ENCODE measurements at places on chromosomes 7 and 10. TPM values are rescaled to one million over a fixed set of nuclear protein-coding genes. Genes with fewer than 3 reads are reported as not detected.

DNA sequence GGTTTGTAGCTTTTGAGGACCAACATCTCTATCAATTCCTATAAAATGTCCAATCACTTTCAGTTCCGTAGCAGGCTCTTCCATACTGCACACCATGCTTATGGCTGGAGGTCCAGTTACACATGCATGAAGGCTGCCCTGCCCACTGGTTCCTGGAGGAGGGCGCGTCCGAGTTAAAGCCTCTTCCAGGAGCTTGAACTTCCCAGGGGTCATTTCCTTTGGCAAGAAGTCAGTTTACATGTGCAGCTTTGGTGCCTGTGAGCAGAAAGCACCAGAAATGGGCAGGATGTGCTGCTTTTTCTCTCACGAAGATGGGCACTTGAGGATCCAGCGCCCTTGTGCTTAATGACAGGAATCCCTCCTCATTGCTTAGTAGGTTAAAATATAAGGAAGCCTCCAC lies 17.6 kb upstream of the PHYH start:
- H3K27ac ChIP-seq, result peak overlapping the region; percentile 8
- no peaks in the 10 kb centered on the region for H3K4me1 ChIP-seq
- H3K36me3 ChIP-seq, result peaks cover 27% of the 10 kb centered on the region
- DNase-seq, result no peak

Gene TMEM140
- 0.14 TPM for total RNA-seq

Gene KCNMA1
- 44.0 TPM for total RNA-seq

- peaks cover 20% of the 10 kb centered on the region for H3K27me3 ChIP-seq
- no peak for DNase-seq
- H3K4me1 ChIP-seq, result no peaks in the 10 kb centered on the region
- H3K4me3 ChIP-seq, result no peak overlapping the region
- H3K36me3 ChIP-seq, result peaks cover 6% of the 10 kb centered on the region
- H3K27ac ChIP-seq, result no peak overlapping the region
Measured at GRCh38 chr10:76172020-76172419, 740.6 kb downstream of the LRMDA start.

Gene PRR15
- total RNA-seq, result 6.6 TPM

GRCh38 chr10:48636901-48637300 lies 32.0 kb upstream of the ARHGAP22 start:
- peaks cover 20% of the 10 kb centered on the region for H3K27me3 ChIP-seq
- H3K27ac ChIP-seq, result no peak overlapping the region
- H3K36me3 ChIP-seq, result no peaks in the 10 kb centered on the region
- H3K4me3 ChIP-seq, result no peak overlapping the region

DNA sequence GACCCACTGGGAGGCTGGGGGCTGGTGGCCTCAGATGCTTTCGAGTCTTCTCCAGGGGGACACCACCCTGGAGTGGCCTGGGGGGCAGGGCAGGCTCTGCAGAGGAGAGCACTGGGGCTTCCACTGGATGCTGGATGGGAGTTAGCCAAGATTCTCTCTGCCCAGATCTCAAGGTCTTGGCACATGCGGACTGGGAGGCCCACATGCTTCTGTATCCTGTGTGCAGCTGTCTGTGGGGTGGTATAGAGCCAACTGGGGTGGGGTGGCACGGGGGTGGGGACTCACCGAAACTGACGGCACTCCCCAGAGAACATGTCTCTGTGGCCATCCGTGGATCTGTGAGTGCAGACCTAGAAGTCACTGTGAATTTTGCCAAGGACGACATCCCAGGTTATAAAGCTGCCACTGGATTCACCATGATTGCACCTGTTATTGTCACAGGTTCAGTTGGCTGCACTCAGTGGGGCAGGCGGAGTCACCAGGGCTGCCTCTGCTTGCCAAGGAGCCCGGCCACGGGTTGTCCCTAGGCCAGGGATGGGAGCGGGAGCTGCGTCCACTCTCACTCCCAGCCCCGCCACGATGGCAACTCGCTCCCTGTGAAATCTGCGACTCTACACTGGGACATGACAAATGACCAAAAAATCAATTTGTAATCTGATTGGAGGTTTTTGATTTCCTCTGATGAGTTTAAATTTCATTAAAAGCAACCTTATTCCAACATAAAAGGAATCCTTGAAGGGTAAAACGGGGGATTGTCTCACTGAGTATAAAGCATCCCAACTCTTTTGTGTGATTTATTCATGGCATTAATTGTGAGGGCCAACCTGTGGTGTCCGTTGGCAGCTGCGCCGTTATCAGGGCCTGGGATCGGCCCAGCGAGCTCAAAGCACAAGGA lies 131.3 kb downstream of the EBF3 start:
- DNase-seq, result no peak
- H3K27me3 ChIP-seq, result no peaks in the 10 kb centered on the region
- no peak overlapping the region for H3K4me3 ChIP-seq
- H3K36me3 ChIP-seq, result peaks cover 4% of the 10 kb centered on the region
- peaks cover 2% of the 10 kb centered on the region for H3K4me1 ChIP-seq
- no peak overlapping the region for H3K27ac ChIP-seq

- no peak overlapping the region for H3K4me3 ChIP-seq
- no peaks in the 10 kb centered on the region for H3K27me3 ChIP-seq
- no peak for DNase-seq
- H3K36me3 ChIP-seq, result no peaks in the 10 kb centered on the region
- H3K27ac ChIP-seq, result peak overlapping the region; percentile 5
- H3K4me1 ChIP-seq, result peaks cover 24% of the 10 kb centered on the region
Measured at GRCh38 chr7:13021566-13022300, 334.3 kb downstream of the ARL4A start.
